Stimulated activated CD8-positive, alpha-beta memory T cell treated with anti-CD3 and anti-CD28 coated beads, Interleukin-7, amount 100 ng/mL, for 4 hours (primary cell): ENCODE measurements at places on chromosomes 16 and 17.

GRCh38 chr17:64739316-64740058 is 77.4 kb upstream of the SMURF2 start:
- no peak for DNase-seq

- DNase-seq = no peak
These were observed 5.6 kb downstream of the SBK1 start for GRCh38 chr16:28297784-28298510.

GRCh38 chr16:15427648-15428239 is 6.6 kb upstream of the BMERB1 start:
- peak; percentile 38 for DNase-seq

DNA sequence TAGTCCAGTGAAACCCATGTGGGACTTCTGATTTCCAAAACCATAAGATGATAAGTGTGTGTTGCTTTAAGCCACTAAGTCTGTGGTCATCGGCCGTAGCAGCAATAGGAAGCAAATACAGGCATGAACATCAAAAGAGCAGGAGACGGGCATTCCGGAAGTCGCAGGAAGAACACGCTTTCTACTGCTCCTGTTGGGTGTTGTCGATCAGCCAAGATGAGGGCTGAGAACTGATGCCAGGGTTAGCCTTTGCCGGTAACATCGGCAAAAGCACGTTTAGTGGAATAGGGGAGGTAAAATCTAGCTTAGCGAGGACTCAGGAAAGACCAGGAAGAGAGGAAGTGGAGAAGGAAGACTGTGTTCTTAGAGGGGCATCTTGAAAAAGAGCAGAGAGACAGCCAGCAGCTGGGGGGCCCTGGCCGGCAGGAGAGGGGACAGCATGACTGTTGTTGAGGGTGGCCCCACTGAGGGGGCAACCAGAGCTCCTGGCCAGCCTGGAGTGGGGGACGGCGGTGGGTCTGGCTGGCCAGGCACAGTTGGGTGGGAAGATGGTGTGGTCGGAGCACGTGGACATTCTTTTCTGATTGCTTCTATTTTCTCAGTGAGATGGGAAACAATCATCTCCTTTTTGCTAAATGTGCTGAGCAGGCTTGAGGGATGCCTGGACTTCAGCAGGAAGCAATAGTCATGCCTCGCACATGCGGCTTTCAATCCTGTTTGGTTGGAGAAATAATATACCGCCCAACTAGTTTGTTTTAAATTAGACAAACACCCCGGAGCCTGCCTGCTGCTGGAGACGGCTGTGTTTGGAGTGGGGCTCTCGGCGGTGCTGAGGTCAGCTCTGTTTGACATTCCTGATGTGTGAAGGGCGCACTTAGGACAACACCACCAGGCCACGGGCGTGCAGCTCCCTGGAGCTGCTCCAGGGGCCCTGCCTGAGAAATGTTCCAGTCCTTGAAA is 109.9 kb downstream of the METRNL start:
- no peak for DNase-seq

- DNase-seq = peak; percentile 81
These were observed at the start of gene ADCY7 for GRCh38 chr16:50266337-50267091. TSS of gene ADCY7 (plus strand) at chr16:50266551. CDS start at chr16:50288180, 21,629 bp downstream.

DNA sequence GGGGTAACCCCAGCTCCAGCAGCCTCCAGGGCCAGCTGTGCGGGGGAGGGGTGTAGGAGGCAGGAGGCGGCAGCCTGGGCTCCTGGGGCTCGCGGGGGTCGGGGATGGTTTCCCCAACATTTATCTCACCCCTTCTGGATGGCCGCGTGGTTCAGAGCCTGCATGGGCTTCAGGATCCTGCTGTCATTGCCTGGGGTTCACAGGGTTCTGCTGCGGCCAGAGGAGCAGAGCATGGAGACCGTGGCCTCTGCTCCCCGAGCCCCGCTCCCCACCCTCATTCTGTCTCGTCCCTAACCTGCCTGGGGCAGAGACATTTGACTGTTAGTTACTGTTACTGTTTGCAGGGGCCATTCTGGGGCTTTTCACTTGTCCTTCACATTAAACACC is 4.9 kb downstream of the MYADML2 start:
- no peak for DNase-seq

DNA sequence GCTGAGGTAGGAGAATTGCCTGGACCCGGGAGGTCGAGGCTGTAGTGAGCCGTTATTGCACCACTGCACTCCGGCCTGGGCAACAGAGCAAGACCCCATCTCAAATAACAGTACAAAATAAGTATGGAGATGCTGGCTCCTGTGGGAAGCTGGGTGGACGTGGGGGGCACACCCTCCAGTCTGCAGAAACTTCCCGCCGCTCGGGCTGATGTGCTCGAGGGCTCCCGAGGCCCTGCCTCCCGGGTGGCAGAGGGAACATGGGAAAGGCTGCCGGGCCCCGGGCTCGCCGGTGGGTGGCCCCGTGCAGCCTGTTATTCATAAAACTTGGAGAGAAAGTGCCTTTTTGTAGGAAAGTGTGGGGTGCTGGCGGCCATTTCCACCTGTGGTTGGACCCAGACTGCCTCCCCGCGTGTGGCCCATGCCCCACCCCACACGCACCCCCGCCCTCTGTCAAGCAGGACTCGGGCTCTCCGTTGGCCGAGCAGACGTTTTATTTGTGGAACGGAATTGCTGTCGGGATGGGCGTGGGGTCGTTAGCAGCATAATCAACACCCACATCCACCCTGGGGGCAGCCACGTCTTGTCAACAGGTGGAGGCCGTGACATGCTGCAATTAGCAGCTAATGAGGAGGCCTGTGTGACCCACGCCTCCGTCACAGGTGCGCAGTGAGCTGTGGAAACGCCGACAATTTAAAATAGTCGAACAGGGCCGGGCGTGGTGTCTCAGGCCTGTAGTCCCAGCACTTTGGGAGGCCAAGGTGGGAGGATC is 7.4 kb upstream of the CIAO3 start:
- DNase-seq = no peak

DNA sequence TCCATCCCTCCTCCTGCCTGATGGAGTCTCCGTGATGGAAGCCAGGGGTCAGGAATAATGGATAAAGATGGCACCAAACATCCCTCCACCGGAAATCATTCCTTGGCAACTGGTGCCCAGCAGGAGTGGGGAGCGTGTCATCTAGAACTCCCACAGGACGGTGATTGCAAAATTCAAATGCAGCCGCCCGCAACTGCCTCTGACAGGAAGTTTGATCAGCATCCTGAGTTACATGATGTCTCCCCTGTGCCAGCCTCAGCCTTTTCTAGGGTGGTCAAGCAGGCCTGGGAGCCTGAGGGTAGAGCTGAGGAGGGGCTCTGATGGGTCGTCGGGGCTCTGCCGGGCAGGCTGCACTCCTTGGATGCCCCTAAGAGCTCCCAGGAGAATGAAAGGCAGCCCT is 52.8 kb downstream of the GSG1L start:
- DNase-seq = no peak

GRCh38 chr16:27320261-27321012 is 6.7 kb downstream of the IL4R start:
- no peak for DNase-seq

GRCh38 chr16:49839017-49839825 is 16.7 kb downstream of the ZNF423 start:
- DNase-seq = no peak

- DNase-seq = no peak
These were observed 418.6 kb downstream of the TOX3 start for GRCh38 chr16:52128361-52128760.

- no peak for DNase-seq
These were observed 169.3 kb downstream of the ZFHX3 start for GRCh38 chr16:72878301-72879269.

DNA sequence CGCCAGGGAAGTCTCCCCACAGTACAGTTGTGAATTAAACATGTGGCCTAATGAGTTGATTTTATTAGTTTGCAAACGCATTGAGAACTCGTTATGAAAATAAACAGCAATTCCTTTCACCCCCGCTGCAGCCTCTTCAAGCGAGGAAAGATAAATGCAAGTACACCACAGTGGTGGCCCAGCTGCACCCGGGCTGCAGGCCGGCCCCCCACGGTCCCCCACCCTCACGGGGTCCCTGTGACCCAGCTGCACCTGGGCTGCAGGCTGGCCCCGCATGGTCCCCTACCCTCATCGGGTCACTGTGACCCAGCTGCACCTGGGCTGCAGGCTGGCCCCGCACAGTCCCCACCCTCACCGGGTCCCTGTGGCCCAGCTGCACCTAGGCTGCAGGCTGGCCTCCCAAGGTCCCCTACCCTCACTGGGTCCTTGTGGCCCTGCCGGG is 32.2 kb downstream of the SDK2 start:
- DNase-seq = no peak

DNA sequence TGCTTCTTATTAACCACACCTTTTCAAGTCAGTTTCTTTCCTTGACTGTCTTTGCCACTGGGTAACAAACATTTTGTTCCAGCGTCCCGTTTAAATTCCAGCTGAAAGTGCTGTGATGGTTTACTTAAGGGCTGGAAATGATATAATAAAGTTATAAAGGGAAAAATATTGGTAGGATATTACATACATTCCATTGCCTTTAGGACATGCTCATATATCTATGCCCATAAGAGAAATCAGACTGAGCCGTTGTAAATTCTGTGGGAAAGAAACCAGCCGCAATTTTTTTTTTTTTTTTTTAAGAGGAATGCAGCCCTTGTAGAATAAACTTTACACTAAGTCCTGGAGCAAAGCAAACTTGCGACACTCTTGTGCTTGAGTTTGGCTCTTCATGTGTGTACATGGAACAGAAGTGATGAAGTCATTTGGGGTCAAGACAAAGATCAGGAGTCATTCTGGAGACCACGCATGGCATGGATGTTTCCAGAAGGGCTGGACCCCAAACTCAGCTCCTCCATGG is 210.9 kb downstream of the XYLT1 start:
- no peak for DNase-seq

- no peak for DNase-seq
These were observed 1.0 kb downstream of the CMTM4 start for GRCh38 chr16:66695471-66695934.

- no peak for DNase-seq
These were observed 6.7 kb downstream of the TMEM208 start for GRCh38 chr16:67233596-67233995.

GRCh38 chr17:21357281-21357680 is 18.9 kb upstream of the KCNJ12 start:
- DNase-seq = no peak

GRCh38 chr17:36849871-36850348 is 87.4 kb upstream of the LHX1 start:
- DNase-seq = no peak

DNA sequence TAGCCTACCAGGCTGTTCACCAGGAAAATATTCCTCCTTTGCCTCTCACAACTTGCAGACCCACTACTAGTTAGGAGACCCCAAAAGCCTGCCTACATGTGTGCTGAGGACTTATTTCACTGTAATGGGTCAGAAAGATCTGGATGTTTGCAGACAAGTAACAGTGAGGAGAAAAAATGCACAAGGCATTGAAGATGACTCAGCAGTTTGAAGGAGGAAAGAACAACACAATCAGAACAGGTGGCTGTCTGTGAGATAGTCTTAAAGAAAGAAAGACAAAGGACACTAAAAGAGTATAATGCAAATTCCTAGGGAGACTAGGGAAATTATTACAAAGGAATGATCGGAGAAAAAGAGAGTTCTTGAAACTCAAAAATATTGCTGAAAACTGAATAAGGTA is 69.0 kb downstream of the ANKFN1 start:
- no peak for DNase-seq

- DNase-seq = no peak
These were observed 504.2 kb upstream of the SALL1 start for GRCh38 chr16:51655249-51655648.

- no peak for DNase-seq
These were observed 160.8 kb downstream of the CA10 start for GRCh38 chr17:51997723-51998122.

DNA sequence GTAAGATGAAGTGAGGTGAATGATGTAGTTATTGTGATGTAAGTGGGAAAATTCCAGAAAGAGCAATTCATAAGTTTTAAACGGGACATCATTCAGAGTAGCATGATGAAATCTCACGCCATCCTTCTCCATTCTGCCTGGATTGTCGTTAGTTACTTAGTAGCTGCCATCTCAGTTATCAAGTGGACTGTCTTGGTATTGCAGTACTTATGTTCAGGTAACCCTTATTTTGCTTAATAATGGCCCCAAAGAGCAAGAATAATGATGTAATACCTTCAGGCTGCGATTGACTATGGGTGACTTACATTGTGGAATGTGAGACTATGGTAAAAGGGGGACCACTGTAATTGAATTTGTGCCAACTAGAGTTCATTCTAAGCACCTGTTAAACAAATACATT is 234.1 kb upstream of the TOM1L1 start:
- no peak for DNase-seq

DNA sequence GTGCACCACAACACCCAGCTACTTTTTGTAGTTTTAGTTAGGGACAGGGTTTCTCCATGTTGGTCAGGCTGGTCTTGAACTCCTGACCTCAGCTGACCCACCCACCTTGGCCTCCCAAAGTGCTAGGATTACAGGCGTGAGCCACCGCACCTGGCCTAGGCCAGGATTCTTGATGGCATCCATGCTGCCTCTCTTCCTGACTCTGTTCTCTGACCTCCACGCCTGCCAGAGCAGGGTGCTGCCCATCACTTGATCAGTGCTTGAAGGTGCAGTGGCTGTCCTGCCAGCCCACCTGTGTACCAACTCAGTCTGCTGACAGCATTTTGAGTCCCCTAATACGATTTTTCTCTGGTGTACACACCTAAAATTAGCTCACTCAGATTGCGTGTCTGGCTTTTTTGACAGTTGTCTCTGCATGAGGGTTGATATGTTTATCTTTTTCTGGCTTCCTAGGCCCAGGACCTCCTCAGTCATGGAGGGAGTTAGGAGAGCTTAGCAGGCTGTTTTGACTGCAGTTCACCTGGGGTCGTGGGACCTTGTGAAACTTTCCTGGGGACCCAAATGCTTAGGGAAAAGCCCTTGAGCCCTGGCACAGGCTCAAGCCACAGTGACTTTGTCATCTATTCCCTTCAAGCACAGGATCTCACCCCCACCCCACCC is 5.9 kb downstream of the HAS3 start:
- DNase-seq = no peak

DNA sequence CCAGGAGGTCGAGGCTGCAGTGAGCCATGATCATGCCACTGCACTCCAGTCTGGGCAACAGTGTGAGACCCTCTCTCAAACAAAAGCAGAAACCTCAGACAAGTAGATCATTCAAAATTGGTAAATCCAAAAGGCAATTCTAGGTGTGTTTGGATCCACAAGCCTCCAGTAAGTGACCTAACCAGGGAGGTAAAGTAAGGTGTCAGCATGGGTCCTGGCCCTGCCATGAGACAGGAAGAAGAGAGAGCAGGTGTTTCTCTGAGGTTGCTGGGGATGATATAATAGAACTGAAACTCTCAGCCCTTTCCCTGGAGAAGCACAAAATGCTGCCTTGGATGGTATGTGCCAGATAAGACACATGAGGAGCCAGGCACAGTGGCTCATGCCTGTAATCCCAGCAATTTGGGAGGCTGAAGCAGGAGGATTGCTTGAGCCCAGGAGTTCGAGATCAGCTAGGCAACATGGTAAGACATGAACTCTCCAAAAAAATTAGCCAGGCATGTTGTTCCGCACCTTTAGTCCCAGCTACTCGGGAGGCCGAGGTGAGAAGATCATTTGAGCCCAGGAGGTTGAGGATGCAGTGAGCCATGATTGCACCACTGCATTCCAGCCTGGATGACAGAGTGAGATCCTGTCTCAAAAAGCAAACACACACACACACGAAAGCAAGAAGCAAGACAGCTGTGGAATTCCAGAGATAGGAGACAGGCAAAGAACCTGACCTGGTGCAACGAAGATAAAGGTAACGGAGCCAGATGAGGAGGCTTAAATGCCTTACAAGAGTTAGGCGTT is 6.5 kb downstream of the TM4SF5 start:
- no peak for DNase-seq
